ENCODE measurements at places on chromosomes 12 and 14. TPM values are rescaled to one million over a fixed set of nuclear protein-coding genes. Genes with fewer than 3 reads are reported as not detected.

TPPP2 gene
- total RNA-seq, result not detected

CNIH1 gene
- total RNA-seq, result 52.3 TPM

DNA sequence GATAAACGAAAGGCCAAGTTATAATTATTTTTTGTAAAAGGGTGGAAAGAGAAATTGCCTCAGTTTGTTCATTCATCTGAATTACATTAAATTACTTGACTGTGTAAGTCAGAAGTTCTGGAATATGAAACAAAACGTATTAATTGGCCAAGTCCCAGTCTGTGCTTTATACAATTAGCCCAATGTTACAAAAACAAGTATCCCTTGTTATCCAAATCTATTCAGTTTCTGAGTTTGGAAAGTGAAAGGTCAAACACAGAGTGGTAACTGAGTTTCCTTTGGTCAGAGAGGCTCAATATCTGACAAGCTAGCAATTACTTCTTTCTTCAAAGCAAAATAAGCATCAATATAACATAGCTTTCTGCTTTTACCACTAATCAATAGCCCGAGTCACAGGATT lies 62.6 kb downstream of the SPPL3 start:
- no peak for DNase-seq
- no peaks in the 10 kb centered on the region for H3K27me3 ChIP-seq
- no peak overlapping the region for H3K4me3 ChIP-seq
- H3K4me1 ChIP-seq, result peaks cover 46% of the 10 kb centered on the region
- no peaks in the 10 kb centered on the region for H3K36me3 ChIP-seq

BRI3BP gene
- total RNA-seq, result 2.9 TPM

DNA sequence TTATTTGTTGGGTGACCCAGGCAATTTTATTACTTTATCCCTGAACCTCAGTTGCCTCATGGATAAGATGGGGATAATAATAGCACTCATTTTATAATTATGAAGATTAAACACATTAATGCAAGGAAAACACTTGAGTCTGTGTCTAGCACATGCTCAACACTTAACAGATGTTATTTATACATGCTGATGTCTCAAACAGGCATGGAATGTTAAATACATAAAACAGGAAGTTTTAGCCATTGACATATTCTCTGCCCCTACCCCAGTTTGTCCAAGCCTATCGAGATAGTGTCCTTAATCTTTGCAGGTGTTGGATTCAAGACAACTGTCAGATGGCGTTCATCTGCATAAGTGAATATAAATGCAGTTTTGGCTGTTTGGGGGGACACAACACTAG lies 109.8 kb downstream of the SCAF11 start:
- no peak for DNase-seq
- peaks cover 17% of the 10 kb centered on the region for H3K4me1 ChIP-seq
- H3K36me3 ChIP-seq, result peaks cover 17% of the 10 kb centered on the region
- no peak overlapping the region for H3K4me3 ChIP-seq
- H3K27ac ChIP-seq, result no peak overlapping the region
- H3K27me3 ChIP-seq, result no peaks in the 10 kb centered on the region

DNA sequence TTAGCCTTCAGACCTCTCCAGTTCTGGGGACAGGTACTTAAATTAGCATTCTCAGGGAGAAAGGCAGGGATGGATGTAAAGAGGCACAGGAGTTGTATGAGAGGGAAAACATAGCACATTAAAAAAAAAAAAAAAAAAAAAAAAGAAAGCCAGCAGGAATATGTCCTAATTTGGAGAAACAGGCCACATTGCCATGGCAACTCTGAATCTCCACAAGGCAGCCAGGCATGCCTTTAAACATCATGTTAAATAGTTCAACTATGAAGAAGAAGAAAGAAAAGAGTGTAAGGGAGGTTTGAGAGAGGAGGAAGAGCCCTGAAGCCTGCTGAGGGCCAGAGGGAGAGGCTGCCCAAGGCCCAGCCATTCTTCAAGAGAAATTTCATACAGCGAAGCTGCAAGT lies 145.8 kb downstream of the GRIN2B start:
- H3K36me3 ChIP-seq, result no peaks in the 10 kb centered on the region
- H3K4me3 ChIP-seq, result no peak overlapping the region
- no peak overlapping the region for H3K27ac ChIP-seq
- no peaks in the 10 kb centered on the region for H3K4me1 ChIP-seq
- H3K27me3 ChIP-seq, result no peaks in the 10 kb centered on the region

KSR2 gene
- 0.06 TPM for total RNA-seq

SOCS2 gene
- total RNA-seq, result 10.4 TPM

- H3K27me3 ChIP-seq, result peaks cover 3% of the 10 kb centered on the region
- no peak for DNase-seq
- H3K27ac ChIP-seq, result no peak overlapping the region
- no peaks in the 10 kb centered on the region for H3K36me3 ChIP-seq
- H3K4me3 ChIP-seq, result no peak overlapping the region
Observed at GRCh38 chr12:13186302-13186701, 10.2 kb upstream of the EMP1 start.

SMIM41 gene
- 26.6 TPM for total RNA-seq

DNA sequence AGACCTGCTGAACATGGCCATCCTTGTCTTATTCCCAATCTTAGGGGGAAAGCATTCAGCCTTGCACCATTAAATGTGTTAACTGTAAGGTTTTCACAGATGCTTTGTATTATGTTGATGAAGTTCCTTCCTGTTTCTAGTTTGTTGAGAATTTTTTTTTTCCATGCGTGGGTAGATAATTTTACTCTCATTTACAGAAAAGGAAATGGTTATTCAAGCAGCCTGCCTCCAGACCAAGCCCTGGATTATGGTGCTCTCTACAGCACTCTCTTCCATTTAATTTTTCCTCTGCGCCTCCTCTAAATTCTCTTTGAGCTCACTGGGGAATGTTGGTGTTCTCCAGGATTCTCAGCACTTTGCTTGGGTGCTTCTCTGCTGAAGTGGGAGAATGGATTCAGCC lies 179.3 kb upstream of the PZP start:
- no peaks in the 10 kb centered on the region for H3K27me3 ChIP-seq
- no peak for DNase-seq
- H3K36me3 ChIP-seq, result no peaks in the 10 kb centered on the region

MGAT4C gene
- total RNA-seq, result 2.5 TPM

Data from esophagus muscularis mucosa (tissue), 4 donors.